Heart right ventricle (tissue), 16 donors: ENCODE measurements at places on chromosomes 7 and 10.

DNA sequence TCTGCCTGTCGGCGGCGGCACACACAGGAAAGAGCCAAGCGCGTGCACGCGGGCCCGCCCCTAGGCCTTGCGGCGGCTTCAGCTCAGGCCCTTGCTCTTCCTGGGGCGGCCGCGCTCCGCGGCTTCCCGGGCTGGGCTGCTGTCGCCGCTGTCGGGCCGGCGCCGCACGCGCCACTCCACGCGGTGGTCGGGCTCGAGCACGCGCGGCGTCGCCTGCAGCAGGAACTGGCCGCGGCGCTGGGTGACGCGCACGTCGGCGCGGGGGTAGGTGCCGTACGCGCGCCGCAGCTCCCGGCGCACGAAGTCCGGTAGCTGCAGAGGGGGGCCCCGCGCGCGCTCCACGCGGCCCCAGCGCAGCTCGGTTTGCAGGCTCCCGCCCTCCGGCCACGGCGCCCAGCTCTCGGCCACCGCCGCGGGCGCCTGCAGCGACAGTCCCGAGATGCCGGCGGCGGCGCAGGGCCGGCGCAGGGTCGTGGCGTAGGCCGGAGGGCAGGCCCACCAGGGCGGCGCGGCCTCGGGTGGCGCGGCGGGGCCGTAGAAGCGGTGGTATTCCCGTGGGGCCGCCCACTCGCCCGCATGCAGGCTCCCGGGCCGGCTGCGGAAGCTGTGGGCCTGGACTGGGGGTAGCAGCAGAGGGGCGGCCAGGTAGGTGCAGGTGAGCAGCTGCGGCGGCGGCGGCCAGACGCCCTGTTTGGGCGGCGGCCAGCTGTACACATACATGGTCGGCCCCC is 804 bp downstream of the C10orf95 start:
- peaks cover 57% of the 10 kb centered on the region for H3K4me1 ChIP-seq
- no peaks in the 10 kb centered on the region for H3K36me3 ChIP-seq
- peak overlapping the region; percentile 87 for H3K27ac ChIP-seq
- peak; percentile 87 for DNase-seq
- H3K27me3 ChIP-seq, result no peaks in the 10 kb centered on the region
- H3K4me3 ChIP-seq, result peak overlapping the region; percentile 74

- no peak for DNase-seq
- H3K27ac ChIP-seq, result no peak overlapping the region
- no peak overlapping the region for H3K4me3 ChIP-seq
- no peaks in the 10 kb centered on the region for H3K36me3 ChIP-seq
- peaks cover 65% of the 10 kb centered on the region for H3K27me3 ChIP-seq
These were observed 31.1 kb downstream of the KAZALD1 start for GRCh38 chr10:101092881-101093354.

- peak; percentile 5 for DNase-seq
- H3K27ac ChIP-seq, result peak overlapping the region; percentile 20
- H3K4me1 ChIP-seq, result peaks cover 13% of the 10 kb centered on the region
- no peak overlapping the region for H3K4me3 ChIP-seq
- H3K27me3 ChIP-seq, result no peaks in the 10 kb centered on the region
These were observed 227.4 kb downstream of the PRKG1 start for GRCh38 chr10:51301644-51302043.

DNA sequence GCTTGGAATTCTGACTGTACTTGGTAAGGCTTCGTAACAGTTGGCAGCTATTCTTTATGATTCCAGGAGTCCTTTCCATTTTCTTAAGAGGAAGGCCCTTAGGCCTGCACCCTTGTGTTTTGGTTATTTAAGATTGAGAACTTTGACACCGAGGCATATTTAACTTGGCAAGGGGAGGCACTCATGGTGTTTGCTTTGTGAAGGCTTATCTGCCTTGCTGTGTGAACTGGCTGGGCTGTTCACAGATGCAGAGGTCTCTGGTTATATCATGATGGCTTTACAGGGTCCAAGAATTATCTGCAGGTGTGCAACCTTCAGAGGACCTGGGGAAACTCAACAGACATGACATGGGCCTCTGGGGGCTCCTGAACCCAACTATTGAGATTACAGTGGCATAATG is 833 bp upstream of the PNLIPRP1 start:
- no peak overlapping the region for H3K4me3 ChIP-seq
- no peaks in the 10 kb centered on the region for H3K27me3 ChIP-seq
- no peak overlapping the region for H3K27ac ChIP-seq
- no peaks in the 10 kb centered on the region for H3K36me3 ChIP-seq
- DNase-seq, result no peak

DNA sequence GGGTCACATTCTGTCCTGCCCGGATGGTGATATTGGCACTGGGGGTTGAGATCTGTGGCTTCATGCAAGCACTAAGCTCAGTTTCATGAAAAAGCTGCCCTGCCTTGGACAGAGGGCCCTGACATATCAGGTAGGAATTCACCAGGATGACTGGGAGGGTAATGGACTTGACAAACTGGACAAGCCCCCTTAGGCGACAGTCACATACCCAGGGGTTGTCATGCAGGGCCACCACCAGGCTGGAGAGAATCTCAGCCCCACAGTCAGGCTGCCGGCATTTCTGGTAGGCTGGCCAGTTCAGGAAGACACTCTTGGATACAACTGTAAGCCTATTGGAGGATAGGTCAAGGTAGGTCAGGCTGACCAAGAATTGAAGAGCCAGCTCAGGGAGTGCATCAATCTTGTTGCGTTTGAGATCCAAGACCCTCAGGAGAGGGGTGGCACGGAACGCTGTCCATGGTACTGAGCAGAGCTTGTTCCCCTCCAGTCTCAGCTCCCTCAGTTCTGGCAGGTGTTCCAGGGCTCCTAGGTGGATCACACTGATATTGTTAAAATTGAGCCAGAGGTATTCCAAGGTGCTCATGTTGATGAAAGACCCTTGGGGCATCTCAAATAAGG is 824 bp downstream of the LRIT2 start:
- no peaks in the 10 kb centered on the region for H3K4me1 ChIP-seq
- no peak for DNase-seq
- no peaks in the 10 kb centered on the region for H3K36me3 ChIP-seq
- H3K4me3 ChIP-seq, result no peak overlapping the region
- no peaks in the 10 kb centered on the region for H3K27me3 ChIP-seq

DNA sequence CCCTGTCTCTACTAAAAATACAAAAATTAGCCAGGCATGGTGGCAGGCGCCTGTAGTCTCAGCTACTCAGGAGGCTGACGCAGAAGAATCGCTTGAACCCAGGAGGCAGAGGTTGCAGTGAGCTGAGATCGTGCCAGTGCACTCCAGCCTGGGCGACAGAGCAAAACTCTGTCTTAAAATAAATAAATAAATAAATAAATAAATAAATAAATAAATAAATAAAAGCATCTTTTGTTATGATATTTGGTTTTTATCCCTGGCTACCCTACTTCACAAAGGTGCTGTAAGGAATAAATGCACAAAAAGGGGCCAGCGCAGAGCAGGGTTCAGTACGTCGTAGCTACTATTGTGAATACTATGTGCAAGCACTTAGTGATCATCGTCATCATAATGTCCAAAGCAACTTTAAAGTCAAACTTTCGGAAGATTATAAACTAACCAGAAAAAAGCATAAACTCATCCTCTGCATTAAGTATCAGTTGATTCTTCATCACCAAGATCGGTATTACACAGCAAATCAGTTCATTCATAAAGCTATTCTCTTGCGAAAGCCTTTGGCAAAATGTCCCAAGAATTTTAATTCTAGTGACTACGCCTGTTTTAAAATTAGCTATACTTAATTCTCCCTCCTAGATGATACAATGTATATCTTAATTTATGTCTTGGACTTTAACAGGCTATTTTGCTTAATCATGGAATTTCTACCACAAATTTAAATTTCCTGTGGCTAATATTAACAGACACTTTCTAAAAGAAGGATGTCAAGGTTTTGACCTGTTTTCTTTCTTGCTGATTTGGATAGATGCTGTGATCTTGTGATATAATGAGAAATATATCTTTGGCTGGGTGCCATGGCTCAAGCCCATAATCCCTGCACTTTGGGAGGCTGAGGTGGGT is 7.6 kb upstream of the NFE2L3 start:
- no peak overlapping the region for H3K4me3 ChIP-seq
- H3K27ac ChIP-seq, result no peak overlapping the region
- no peaks in the 10 kb centered on the region for H3K4me1 ChIP-seq
